ENCODE measurements at places on chromosomes 16 and 17.

DNA sequence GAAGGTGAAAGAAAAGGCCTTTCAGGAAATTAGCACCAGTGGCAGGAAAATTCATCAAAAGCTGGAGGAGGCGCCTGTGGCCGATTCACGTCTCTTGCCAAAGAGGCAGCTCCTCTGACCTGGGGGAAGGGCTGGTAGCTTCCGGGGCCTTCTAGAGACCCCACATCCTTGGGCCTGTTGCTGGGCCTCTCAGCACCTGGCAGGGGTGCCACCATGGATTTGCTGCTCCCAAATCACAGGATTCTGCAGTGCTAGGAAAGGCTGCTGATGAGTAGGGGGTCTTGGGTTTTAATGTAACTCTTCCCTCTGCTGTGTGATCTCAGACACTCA, 11.6 kb upstream of the CBFB start:
- no peaks in the 10 kb centered on the region for H3K27me3 ChIP-seq
- H3K4me1 ChIP-seq, result no peaks in the 10 kb centered on the region
- H3K36me3 ChIP-seq, result no peaks in the 10 kb centered on the region
- DNase-seq, result no peak
- no peak overlapping the region for H3K27ac ChIP-seq

DNA sequence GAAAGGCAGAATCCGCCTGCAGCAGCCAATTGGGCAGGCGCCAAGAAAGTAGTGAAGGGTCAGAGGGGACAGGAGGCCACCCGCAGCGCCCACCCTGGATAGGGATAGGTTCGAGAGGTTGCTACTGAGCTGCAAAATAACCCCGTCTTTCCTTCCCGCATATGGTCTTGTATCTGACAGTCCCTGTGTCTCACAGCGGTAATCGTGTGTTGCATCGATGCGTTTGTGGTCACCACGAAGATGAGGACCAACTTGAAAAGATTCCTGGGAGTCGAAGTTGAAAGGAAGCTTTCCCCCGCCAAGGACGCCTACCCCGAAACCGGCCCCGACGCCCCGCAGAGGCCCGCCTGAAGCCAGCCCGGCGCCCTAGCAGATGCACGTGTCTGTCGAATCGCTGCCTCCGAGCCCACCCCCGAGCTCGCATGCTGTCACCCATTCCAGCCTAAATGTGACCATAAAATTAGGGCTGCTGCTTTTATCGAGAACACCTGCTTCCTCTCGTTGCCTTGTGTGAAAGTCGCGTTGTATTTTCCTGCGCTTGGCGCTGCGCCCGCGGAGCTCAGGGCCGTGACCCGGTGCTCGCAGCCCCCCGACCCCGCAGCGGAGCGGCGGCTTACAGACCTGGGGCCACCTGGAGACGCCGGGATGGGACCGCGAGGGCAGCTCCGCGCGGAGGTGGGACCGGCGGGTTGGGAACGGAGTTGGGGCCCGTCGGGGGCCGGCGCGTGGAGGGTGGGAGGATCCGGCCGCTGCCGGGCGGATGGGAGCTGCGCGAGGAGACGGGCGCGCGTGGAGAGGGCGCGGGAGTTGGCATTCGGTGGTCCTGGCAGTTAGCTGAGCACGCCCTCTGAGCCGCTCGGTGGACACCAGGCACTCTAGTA, at the start of gene CMTM2:
TSS of gene CMTM2 (plus strand) at position 813 of the 881 bp plus-strand sequence. CDS start 145 bp downstream, outside the sequence.
- H3K27me3 ChIP-seq, result no peaks in the 10 kb centered on the region
- H3K4me1 ChIP-seq, result no peaks in the 10 kb centered on the region
- no peak for DNase-seq
- no peak within 1 kb of the TSS for H3K4me3 ChIP-seq
- H3K36me3 ChIP-seq, result no peaks in the 10 kb centered on the region

GRCh38 chr16:87447323-87447722, 45.5 kb downstream of the ZCCHC14 start:
- H3K4me3 ChIP-seq, result no peak overlapping the region
- no peaks in the 10 kb centered on the region for H3K4me1 ChIP-seq
- H3K27me3 ChIP-seq, result no peaks in the 10 kb centered on the region
- H3K36me3 ChIP-seq, result peaks cover 7% of the 10 kb centered on the region
- no peak overlapping the region for H3K27ac ChIP-seq

DNA sequence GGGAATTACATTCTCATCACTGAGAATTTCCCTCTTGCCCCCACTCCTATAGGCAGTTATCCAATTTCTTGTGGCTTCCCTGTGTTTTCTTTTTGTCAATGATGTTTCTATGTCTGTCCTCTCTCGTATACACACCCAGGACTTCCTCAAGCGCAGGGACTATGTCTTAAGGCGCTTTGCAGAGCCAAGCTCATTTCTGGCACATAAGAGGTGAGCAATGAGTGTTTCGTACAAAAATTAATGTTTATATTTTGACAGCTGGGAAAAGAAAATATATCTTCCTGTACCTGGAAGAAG, 947 bp downstream of the DDX42 start:
- H3K27ac ChIP-seq, result peak overlapping the region; percentile 90
- H3K4me1 ChIP-seq, result peaks cover 6% of the 10 kb centered on the region
- no peaks in the 10 kb centered on the region for H3K27me3 ChIP-seq
- peaks cover 27% of the 10 kb centered on the region for H3K36me3 ChIP-seq

GRCh38 chr17:50603340-50603739, 31.3 kb upstream of the ABCC3 start:
- H3K36me3 ChIP-seq, result no peaks in the 10 kb centered on the region
- no peak for DNase-seq
- H3K4me3 ChIP-seq, result no peak overlapping the region
- H3K27me3 ChIP-seq, result no peaks in the 10 kb centered on the region
- H3K4me1 ChIP-seq, result peaks cover 9% of the 10 kb centered on the region

GRCh38 chr17:76388966-76389888, 4.8 kb downstream of the SPHK1 start:
- no peak for DNase-seq
- H3K27me3 ChIP-seq, result no peaks in the 10 kb centered on the region
- H3K4me3 ChIP-seq, result no peak overlapping the region

DNA sequence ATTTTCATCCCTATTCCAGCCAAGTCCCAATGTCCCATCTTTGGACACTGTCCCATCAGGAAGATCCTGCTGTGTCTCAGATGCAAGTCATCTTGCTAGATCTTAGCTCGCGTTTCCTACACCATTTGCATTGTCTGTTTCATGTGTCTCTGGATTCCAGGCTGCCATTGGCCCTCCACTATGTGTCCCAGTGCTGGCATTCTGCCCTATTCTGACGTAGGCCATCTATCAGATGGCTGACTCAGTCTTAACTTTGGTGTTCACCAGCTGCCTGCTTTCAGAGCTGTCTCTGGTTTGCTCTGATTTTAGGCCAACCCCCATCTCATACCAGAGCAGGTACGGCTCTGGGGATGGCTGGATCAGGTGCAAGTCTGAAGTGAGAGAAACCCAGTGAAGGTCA, 300.9 kb upstream of the ASIC2 start:
- H3K4me1 ChIP-seq, result no peaks in the 10 kb centered on the region
- no peak overlapping the region for H3K27ac ChIP-seq
- DNase-seq, result no peak
- H3K36me3 ChIP-seq, result no peaks in the 10 kb centered on the region
- H3K4me3 ChIP-seq, result no peak overlapping the region
- H3K27me3 ChIP-seq, result peaks cover 9% of the 10 kb centered on the region

GRCh38 chr17:76142585-76143041, 1.6 kb upstream of the FOXJ1 start:
- H3K27me3 ChIP-seq, result no peaks in the 10 kb centered on the region
- H3K4me3 ChIP-seq, result no peak overlapping the region
- H3K4me1 ChIP-seq, result peaks cover 21% of the 10 kb centered on the region
- no peaks in the 10 kb centered on the region for H3K36me3 ChIP-seq

- DNase-seq, result no peak
- no peak overlapping the region for H3K4me3 ChIP-seq
- 0 out of 2 replicates have a peak, but pooled peaks cover 3% of the 10 kb centered on the region for H3K4me1 ChIP-seq
- no peak overlapping the region for H3K27ac ChIP-seq
- no peaks in the 10 kb centered on the region for H3K36me3 ChIP-seq
Measured at GRCh38 chr17:74604761-74605160, 12.7 kb upstream of the CD300LD start.

DNA sequence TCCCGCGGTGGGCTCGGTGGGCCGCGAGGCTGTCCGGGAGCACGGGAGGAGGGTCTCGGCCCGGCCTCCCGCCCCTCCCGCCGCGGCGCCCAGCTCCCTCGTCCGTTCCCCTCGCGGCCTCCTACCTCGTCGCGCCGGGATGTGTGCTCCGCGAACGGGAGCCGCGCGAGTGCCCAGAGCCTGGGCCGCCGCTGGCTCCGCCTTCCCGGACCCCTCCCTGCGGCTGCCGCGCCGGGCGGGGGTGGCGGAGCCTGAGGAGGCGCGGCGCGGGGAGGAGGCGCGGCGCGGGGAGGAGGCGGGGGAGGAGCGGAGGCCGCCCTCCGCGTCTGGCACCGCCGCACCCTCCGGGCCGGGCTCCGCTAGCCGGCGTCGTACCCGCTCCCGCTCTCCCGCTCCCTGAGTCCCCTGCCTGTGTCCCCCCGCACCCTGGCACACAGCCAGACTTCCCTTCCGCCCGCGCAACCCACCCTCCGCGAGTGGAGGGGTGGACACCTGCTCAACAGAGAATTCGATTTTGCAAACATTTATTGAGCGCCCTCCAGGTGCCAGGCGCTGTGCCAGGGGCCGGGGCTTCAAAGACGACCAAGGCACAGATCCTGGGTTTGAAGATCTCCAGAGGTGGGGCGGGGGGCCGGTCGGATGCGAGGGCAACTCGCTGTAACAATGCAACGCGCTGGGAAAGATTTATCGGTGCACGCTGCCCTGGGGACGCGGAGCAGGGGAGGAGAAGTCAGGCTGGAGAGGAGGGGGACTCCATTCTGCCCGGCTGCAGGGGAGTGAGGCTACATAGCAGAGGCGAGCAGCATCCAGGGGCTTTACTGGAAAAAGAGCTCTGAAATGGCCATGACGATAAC, at the start of gene MPP3:
TSS of gene MPP3 (minus strand) at position 171 of the 854 bp plus-strand sequence. CDS start 1,240 bp downstream, outside the sequence.
- no peaks in the 10 kb centered on the region for H3K36me3 ChIP-seq
- no peaks in the 10 kb centered on the region for H3K27me3 ChIP-seq
- peak within 1 kb of the TSS; percentile 49 for H3K4me3 ChIP-seq
- DNase-seq, result no peak
- no peak within 1 kb of the TSS for H3K27ac ChIP-seq

DNA sequence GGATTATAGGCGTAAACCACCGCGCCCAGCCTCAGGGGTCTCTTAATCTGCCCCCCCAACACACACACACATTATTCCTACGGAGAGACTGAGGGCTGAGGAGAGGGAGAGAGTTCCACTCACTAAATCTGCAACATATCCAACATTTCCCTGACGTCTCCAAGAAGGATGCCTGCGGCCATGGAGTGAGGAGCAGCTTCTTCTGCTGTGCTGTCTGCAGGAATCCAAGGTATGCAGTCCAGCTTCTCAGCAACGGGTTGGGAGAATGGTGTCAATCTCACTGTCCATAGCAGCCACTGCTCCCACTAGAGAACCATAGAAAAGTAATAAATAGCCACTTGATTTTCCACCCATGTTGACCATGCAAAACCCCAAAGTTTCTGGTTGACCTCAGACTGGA, 5.1 kb upstream of the PLXDC1 start:
- H3K27ac ChIP-seq, result no peak overlapping the region
- H3K4me1 ChIP-seq, result peaks cover 5% of the 10 kb centered on the region
- no peaks in the 10 kb centered on the region for H3K36me3 ChIP-seq
- no peak overlapping the region for H3K4me3 ChIP-seq

DNA sequence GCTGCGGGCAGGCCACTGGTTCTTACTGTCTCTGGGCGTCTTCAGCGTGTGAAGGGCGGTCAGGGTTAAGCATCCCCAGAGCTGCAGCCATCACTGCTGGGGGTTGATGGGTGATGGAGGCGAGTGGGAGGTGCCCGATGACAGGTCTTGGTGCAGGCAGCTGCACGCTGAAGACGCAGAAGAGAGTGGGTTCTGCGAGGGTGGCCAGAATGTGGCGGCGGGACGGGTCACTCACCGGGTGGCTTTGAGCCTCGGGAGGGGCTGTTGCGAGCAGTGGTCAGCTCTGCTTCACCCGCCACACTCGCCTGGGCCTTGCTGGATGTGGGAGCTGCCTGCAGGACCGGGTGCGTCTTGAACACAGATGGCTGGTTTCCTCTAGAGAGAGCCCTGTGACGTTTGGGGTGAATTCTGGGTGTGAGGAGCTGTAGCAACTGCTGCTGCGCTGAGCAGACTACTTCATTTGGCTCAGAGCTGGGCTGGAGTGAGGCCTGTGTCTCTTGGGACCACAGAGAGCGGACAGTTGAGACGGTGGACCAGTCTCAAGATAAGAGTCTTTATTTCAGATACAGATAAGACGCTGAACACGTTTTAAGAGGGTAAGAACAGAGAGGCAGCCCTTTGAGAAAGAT, 44.6 kb upstream of the ZNF750 start:
- H3K4me3 ChIP-seq, result no peak overlapping the region
- no peak overlapping the region for H3K27ac ChIP-seq
- DNase-seq, result no peak
- peaks cover 18% of the 10 kb centered on the region for H3K4me1 ChIP-seq
- no peaks in the 10 kb centered on the region for H3K36me3 ChIP-seq
